ENCODE measurements at places on chromosomes 2 and 18.

DNA sequence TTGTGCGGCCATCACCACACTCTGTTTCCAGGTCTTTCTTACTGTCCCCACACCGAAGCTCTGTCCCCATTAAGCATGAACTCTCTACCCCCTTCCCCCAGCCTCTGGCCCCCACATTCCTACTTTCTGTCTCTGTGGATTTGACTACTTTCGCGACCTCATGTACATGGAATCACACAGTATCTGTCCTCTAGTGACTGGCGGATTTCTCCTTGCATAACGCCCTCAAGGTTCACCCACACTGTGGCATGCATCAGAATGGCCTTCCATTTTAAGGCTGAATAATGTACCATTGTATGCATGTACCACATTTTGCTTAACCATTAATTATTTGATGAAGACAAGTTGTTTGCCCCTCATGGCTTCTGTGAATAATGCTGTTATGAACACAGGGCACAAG lies 467.6 kb upstream of the HS6ST1 start:
- DNase-seq, result no peak

GRCh38 chr18:3525870-3526420 lies 76.0 kb downstream of the TGIF1 start:
- peak; percentile 6 for DNase-seq

- no peak for DNase-seq
Observed at GRCh38 chr2:228048838-228049490, 132.5 kb downstream of the SPHKAP start.

DNA sequence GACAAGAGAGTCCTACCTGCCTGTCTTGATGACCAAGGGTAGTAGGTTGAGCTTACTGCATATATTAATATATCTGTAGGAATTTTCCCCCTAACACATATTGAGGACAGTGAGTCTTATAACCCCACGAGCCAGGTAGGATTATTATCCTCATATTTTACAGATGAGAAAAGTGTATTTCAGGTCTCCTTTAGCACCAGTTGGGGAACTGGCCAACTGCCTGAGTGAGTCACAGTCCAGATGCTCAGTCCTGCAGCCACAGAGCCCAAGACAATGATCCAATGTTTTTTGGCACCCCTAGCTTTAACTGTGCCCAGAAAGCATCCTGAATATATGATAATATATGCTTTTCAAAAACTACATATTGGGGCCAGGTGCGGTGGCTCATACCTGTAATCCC lies 30.8 kb upstream of the GLS start:
- no peak for DNase-seq

DNA sequence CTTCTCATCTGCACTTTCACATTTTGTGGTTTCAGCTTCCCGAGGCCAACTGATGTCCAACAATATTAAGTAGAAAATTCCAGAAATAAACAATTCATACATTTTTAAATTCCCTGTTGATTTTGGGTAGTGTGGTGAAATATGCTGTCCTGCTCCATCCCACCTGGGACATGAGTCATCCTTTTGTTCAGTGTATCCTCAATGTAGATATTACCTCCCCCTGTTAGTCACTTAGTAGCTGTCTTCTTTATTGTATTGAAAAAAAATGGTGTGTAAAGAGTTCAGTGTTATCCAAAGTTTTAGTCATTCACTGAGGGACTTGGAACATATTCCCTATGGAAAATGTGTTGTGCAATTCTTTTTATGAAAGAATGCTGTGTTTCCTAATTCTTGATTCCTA lies 348.1 kb downstream of the SOCS6 start:
- DNase-seq, result no peak

- DNase-seq, result peak; percentile 45
Observed at GRCh38 chr2:41498781-41499180, 549.0 kb upstream of the PKDCC start.

DNA sequence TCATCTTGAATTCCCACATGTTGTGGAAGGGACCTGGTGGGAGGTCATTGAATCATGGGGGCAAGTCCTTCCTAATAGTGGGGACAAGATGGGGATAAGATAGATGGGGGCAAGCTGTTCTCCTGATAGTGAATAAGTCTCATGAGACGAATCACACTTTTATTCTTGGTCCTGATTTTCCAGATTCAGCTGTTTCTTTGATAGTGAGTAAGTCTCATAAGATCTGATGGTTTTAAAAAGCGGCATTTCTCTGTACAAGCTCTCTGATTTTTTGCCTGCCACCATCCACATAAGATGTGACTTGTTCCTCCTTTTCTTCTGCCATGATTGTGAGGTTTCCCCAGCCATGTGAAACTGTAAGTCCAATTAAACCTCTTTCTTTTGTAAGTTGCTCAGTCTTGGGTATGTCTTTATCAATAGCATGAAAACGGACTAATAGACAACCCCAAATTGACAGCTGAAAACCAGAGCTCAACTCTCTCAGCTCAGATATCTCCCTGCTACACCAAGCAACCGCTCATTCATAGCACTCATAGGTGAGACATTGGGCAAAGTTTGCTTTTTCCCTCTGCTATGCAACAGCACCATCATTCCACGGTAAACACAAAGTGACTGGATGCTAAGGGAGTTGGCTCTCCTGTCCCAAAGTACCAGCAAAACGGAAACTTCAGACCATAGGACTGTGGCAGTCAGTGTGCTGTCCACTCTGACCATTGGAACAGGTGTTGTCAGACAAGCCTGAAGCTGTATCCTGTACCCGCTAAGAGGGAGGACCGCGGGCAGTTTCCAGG lies 44.9 kb upstream of the TBC1D8 start:
- DNase-seq, result no peak

GRCh38 chr2:10895231-10895630 lies 16.5 kb upstream of the KCNF1 start:
- DNase-seq, result no peak

DNA sequence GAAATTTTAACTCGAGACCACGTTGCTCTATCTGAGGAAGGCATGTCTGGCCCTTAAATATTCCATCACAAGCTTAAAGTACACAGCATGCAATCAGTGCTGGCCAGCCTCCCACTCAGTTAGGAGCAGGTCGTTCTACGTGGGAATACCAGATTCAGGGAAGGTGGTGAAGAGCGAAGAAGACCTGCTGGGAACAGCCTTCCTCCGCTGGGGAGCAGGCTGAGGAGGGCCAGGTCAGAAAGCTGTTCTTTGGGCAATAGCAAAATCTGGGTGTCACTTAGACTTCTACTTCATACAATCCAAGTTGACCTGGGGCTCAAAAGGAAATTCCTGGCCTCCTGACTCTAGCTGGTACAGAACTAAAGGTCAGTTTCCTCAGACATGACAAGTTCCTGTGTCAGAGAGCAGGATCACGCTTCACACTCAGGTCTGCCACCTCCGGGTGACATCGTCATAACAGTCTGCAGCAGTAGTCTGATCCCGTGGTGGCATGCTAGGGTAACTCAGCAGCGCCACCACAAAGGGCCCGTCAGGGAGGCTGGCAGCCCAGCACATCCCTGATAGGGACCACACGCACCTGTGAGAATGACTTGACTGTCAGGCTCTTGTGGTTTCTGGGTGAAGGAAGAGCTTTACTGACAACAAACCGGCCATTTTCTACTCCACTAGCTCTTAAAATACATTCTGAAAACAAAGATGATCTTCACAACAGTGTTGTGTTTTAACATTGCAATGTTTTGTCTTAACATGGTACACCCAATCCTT lies 35.2 kb upstream of the NAPG start:
- peak; percentile 58 for DNase-seq

- no peak for DNase-seq
Observed at GRCh38 chr2:238254095-238254723, 14.4 kb upstream of the HES6 start.

DNA sequence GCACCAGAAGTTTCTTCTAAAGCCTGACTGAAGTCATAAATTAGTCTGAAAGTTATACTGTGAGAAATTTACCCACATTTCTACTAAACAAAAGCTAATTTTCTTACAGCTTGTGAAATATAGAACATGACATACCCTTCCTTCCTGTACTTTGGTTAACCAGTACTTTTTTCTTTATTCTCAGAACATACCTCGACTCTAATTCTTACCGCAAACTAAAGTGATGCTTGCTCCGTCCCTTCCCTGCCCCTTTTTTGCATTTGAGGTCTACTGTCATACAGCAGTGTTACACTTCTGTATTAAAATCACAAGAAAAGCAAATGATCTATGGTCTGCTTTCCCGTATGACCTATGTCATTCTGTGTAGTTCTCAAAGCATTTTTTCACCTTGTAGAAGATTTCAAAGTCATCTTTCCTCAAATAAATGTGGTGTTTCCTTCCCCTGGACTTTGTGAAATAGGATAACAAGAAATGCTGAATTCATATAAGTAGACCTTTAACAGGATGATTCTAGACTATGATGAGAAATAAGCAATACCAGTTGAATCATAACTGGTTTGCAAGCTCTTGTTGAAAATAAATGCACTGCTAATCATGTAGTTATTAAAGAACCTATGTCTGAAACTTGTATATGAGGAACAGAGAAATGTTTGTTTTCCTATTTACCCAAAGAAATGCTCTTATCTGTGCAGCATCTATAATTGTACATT lies 30.4 kb downstream of the CYTIP start:
- no peak for DNase-seq

DNA sequence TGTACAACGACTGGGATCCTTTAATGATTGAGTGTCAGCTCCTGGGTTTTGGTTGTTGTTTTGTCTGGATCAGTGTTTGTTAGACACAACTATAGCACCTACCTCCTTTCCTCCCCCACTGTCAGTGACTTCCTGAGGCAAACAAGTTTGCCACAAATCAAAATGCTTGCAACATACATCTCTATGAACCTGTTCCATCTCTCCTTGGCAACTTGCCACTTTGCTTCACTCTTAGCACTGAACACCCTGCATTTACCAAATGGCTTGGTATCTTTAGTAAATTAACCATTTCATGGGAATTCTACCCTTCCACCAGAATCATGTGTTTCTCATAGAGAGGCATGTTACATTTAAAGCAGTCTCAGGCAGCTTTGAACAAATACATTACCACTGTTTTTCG lies 301.1 kb upstream of the TANK start:
- no peak for DNase-seq

GRCh38 chr18:64974391-64975125 lies 776.3 kb upstream of the CDH7 start:
- no peak for DNase-seq

DNA sequence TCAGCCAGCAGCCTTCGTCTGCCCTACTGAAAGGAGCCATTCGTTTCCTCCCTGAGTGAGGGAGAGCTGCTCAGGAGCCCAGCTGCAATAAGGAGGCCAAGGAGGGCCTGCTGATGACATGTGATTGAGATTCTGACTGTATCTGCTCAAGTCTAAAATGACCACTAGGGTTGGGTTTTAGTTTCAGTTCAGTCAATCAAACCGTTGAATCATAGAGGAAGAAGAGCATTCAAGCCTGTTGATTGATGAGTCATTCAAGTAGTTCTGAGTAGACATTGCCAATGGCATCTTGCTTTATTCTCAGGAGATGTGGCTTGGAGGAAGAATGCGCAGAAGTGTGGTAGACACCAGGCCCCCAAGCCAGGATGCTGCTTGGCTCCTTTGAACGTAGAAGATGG lies 19.9 kb upstream of the BCL2L11 start:
- peak; percentile 90 for DNase-seq

DNA sequence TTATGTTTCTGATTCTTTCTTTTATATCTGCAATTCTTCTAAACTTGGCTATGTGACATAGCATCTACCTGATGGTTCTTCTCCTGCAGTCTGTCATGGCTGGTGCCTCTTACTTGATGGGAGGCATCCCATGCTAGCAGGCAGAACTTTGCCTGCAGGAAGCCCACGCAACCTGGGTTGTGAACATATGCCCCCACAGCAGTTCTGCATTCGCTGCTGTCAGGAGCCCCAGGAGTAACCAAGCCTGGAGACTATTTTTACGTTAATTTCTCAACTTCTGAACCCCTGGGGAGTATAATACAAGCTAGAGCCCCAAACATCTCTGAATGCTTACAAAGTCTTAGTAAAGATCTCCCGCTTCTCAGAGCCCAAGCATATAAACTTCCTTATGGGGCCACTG lies 12.1 kb downstream of the FAM168B start:
- DNase-seq, result no peak

- DNase-seq, result no peak
Observed at GRCh38 chr2:241891315-241891987, 21.9 kb downstream of the RTP5 start.

- DNase-seq, result no peak
Observed at GRCh38 chr2:129239141-129239540, 740.3 kb upstream of the RAB6C start.

GRCh38 chr2:222930862-222931261 lies 70.0 kb downstream of the ACSL3 start:
- DNase-seq, result peak; percentile 15

GRCh38 chr2:136205615-136206014 lies 87.7 kb upstream of the CXCR4 start:
- DNase-seq, result peak; percentile 25

GRCh38 chr2:15758848-15759247 lies 167.2 kb downstream of the DDX1 start:
- DNase-seq, result no peak

DNA sequence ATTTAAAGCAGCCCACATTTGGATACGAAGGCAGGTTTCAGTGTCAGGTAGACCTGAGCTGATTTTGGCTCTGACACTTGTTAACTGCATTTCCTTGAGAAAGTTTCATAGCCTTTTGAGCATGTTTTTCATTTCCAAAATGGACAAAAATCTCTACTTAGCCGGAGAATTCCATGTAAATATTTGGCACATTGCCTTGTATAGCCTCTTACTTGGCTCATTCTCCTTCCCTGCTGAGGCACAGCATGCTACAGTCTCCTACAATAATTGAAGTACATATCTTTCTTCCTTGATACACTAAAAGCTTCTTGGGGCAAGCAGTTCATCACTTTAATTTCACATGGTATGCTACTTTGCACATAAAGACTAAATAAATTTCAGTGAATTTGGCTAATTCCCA lies 772.2 kb upstream of the CHAC2 start:
- DNase-seq, result no peak

- no peak for DNase-seq
Observed at GRCh38 chr2:205139822-205140463, 542.4 kb upstream of the NRP2 start.

DNA sequence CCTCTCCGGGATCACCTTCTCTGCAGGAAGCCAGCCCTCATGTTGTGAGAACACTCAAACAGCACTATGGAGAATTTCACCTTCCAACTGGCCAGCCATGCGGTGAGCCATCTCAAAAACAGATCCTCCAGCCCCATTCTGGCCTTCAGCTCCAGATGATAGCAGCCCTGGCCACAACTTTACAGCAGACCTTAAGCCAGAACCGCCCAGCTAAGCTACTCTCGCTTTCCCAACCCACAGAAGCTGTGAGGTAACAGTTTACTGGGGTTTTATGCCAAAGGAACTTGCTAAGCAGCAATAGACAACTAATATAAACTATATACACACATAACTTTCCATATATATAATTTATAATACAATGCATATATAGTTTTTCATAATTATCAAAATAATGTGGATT lies 11.6 kb upstream of the PTPN4 start:
- no peak for DNase-seq
